Amygdala (tissue), 56 donors: ENCODE measurements at places on chromosomes 5 and 9.

- DNase-seq, result no peak
Measured at GRCh38 chr5:80266566-80266965, 10.7 kb upstream of the SERINC5 start.

GRCh38 chr9:119307471-119307870 lies 61.8 kb downstream of the BRINP1 start:
- no peak for DNase-seq

GRCh38 chr5:61701877-61702602 lies 370.0 kb downstream of the ZSWIM6 start:
- DNase-seq, result no peak

DNA sequence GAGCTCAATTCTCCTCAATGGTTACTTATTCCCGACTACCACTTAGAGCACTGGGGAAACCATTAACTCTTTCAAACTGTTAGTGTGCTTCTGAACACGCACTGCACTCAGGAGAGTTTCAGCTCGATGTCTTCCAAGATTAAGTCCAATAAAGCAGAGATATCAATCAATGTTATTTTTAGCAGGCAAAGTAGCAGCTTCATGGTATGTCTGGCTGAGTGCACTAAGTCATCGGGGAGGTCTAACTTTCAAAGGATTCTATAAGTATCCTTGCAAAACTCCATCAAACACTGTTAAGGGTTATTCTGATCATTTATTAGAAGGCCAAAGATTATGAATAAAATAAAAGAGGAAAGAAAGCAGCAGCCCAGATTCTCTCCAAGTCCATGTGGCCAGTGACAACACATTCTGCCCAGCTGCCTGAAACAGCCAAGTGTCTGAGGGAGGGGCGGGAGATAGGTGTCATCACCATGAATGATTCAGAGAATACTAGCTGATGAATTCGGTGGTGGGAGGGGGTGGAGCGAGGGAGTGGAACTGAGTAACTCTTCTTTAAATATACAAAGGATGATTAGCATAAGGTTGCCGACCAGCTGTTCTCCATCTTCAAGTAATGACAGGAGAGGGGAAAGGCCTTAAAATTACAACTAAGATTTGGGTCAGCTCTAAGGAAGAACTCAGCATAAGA lies 21.3 kb downstream of the NREP start:
- DNase-seq, result no peak

- no peak for DNase-seq
Measured at GRCh38 chr5:89187883-89188465, 305.0 kb upstream of the MEF2C start.

GRCh38 chr9:19451240-19452087 lies 42.7 kb downstream of the ACER2 start:
- no peak for DNase-seq

GRCh38 chr5:81719743-81720345 lies 31.1 kb downstream of the SSBP2 start:
- DNase-seq, result no peak

DNA sequence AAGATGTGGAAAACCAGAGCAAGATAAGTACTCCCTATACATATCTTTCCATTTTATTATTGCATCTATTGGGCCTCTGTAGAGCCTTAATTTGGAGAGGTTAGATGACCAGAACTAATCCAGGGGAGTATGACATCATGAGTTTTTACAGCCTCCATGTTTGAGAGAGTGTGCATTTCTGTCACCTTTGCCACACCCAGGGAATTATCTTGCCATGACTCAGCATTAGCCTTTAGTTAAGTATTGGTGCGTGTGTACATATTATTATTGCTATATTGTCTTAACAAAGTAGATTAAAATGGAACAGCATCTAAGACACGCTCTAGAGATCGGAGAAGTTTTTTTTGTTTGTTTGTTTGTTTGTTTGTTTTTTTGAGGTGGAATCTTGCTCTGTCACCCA lies 27.6 kb downstream of the DIMT1 start:
- DNase-seq, result no peak

DNA sequence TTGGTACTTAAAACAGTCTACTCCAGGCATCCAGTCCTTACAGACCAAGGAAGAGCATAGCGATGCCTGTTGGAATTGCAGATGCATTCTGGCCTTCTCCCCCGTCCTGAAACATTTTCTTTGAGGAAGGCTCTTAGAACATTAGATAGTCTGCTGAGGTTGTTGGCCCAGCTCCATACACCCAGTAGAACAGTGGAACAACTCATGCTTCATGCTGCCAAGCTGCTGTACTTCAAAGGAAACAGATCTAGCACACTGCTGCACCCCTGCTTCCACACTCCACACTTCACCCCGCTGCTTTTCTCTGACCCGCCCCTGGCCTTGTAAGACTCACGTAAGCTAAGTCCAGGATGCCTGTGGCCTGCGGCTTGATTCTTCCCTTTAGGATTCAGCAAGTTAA lies 33.4 kb upstream of the NCS1 start:
- DNase-seq, result peak; percentile 47

DNA sequence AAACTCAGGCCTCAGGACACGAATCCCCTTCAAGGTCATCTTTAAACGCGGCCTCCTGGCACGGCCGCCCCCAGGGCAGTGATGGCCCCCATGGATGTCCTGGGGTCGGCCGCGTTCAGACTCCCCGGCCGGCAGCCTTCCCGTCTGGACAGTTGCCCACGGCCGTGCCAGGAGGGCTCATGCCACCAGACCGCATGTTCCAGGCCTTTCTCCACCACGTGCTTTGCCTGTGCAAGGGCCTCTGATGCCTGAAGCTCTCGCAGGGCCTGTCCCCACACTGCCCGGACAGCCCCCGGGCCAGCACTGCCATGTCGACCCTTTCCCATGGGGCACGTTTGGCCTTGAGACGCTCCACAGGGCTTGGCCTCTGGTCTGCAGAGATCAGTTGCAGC lies 34.6 kb downstream of the SLC9A3 start:
- no peak for DNase-seq

DNA sequence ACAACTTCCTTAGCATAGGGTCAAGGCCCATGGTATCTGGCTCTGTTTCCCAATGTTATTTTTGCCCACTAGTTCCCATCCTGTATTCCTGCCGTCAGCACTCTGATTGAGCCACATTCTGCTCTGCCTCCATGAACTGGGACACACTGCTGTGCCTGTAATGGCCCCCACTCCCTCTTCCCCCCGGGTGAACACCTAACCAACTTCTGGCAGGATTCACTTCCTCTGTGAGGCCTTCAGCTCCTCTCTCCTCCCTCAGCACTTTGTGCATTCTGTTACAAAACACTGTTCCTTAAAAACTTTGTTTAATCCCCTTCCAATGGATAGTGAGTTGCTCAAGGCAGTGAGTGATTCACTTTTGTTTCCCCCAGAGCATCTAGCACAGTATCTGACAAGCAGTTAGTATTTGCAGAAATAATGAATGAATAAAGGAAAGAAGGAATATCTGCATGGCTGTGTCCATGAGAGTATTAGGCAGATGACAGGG lies 183.6 kb downstream of the EFNA5 start:
- no peak for DNase-seq

GRCh38 chr9:134842321-134842720 lies 38.3 kb upstream of the FCN2 start:
- no peak for DNase-seq

GRCh38 chr9:33799928-33800704 lies 4.8 kb downstream of the PRSS3 start:
- DNase-seq, result no peak

GRCh38 chr9:117739624-117740347 lies 35.6 kb downstream of the TLR4 start:
- no peak for DNase-seq

DNA sequence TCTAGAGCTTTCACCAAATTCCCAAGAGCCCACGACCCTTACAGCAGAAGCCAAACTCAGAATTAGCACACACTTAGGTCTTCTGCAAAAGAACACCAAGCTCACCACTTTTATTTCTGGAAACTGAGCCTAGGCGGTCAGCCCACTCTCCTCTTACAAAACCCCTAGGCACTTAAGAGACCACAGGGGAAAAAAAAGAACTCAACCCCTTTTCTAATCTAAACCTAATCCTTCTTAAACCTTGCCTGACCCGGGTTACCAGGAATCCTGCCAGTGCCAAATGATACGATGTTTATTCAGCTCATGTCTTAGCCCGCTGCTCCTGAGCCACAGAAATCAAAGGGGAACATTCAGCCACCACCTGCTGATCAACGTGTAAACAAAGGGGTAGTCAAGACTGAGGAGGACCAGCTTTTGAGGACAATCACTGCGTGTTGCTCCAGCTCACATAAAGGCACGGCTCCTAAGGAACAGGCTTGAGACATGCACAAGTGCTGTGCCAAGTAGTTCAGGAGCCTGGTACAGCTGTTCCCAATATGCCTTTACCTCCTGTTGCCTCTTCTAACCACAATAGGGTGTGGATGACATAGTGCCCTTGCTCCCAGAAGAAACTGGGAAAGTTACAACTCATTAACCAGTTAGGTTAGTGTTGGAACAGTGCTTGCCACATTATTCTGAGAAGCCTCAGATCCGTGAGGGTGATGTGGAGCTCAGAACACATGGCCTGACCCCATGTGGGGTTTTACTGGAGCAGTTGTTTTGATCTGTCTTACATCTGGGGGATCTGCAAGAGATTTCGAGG lies 49.3 kb downstream of the ZFAND5 start:
- DNase-seq, result no peak

DNA sequence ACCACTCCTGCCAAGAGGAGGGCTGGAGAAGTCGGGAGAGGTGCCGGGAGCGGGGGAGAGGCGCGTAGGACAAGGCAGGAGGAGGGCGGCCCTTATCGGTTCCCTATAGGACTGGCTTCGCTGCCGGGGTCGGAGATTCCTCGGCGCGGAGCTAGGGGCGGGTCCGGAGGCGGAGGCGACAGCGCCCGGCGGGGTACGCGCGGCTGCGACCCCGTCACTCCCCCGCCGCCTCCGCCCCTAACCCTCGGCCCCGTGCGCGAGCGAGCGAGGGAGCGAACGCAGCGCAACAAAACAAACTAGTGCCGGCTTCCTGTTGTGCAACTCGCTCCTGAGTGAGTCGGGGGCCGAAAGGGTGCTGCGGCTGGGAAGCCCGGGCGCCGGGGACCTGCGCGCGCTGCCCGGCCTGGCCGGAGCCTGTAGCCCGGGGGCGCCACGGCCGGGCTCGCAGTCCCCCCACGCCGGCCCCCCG lies 2.0 kb downstream of the GLIS3 start:
- peak; percentile 62 for DNase-seq

GRCh38 chr9:130186839-130187522 lies 14.8 kb downstream of the NCS1 start:
- no peak for DNase-seq

DNA sequence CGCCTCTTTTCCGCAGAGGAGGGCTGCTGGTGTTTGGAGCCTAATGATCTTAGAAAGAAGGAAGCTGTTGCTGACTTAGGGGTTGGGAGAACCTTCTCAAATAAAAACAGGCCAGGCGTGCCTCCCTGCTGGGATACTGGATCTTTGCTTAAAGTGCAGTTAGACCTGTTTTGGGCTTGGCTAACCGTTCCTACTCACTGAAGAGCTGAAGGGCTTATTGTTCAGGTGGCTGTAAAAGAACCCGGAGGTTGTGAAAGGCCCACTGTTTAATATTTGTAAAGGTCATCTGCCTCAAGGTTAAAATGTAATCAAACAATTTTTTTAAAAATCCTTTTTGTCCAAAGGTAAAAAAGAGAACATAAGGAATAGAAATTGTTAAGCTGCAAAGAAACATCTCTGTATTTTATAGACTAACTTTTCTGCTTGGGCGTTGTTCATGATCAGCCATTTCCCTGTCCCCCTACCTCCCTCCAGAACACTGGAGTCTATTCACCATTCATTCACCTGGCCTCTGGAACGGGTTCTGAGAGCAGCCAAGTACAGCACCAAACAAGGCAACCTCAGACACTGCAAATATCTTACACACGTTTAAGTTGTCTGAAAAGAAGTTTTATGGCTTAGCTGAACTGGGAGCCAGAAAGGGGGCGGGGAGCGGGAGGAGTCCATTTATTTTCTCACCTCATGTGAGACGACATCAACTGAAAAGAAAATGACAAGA lies 18.6 kb upstream of the MTMR12 start:
- no peak for DNase-seq

DNA sequence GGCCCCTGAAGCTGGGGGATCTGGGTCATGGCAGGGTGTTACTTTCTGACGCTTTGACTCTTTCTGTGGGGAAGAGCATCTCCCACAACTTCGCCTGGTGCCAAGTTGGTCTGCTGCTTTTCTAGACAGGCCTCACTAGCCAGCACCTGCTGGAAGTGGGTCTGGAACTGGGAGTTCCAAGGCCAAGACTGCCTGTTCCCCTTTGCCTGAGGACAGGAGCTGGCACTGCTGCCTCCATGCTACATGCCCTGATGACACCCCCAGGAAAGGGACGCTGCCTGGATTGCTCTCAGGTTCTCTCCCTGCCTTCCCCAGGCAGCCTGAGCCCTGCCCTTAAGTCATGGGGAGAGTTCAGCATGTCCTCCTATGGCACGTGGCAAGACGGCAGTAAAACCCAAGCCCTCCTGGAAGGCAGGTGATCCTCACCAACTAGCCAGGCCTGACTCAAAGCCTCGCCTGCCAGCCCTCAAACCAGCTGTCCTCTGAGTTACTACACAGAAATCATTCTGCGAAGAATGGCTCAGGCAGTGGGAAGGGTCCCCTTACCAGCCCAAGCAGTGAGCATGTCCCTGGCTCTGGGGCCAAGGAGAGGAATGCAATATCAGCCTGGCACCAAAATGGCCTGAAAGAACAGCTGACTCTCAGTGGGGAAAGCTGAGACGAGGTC lies 35.8 kb downstream of the SEC61B start:
- DNase-seq, result no peak

GRCh38 chr5:132184588-132184987 lies 43.1 kb downstream of the P4HA2 start:
- no peak for DNase-seq

GRCh38 chr9:132116583-132116982 lies 36.9 kb upstream of the MED27 start:
- DNase-seq, result no peak

DNA sequence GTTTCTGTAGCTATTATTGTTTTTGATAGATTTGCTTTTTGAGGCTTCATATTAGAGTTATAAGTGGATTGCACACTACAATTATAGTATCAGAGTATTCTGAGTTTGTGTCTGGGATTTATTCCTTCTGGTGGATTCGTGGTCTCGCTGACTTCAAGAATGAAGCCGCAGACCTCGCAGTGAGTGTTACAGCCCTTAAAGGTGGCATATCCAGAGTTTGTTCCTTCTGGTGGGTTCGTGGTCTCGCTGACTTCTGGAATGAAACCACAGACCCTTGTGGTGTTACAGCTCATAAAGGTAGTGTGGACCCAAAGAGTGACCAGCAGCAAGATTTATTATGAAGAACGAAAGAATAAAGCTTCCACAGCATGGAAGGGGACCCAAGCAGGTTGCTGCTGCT lies 6.9 kb upstream of the EMB start:
- no peak for DNase-seq
